ENCODE measurements at places on chromosomes 7 and 10.

GRCh38 chr7:27846388-27846787, 106.4 kb downstream of the TAX1BP1 start:
- no peak for DNase-seq

DNA sequence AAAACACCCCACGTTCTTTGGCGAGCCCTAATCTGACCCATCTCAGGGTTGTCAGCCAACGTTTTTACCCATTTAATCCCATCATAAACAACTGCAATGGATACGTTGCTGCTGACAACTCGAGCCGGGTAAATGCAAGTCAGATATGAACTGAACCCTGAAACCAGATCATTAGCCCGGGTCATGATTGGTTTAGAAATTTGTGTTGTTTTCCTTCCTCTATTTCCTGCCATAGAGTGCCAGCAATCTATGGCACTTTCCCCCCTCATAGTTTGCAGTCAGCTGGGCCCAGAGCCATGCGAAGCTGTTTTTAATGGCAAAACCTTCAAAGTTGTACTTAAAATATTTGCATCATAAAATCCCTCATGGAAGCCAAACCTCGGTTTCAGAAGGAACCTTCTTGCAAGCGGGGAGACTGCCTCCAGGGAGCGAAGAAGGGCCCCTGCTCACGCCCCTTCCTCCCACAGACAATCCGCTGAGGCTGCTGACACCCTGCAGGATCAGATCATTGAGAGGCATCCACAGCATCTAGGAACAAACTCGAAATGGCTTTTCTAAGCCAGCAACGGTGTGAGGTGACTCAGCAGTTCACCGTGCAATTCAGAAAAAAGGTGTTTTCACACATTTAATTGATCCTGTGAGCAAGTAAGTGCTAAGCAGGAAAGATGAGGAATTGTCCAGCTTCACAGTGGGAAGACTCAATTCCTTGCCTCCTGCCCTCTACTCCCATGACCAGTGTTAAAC, 710.1 kb downstream of the PARD3 start:
- DNase-seq, result no peak

DNA sequence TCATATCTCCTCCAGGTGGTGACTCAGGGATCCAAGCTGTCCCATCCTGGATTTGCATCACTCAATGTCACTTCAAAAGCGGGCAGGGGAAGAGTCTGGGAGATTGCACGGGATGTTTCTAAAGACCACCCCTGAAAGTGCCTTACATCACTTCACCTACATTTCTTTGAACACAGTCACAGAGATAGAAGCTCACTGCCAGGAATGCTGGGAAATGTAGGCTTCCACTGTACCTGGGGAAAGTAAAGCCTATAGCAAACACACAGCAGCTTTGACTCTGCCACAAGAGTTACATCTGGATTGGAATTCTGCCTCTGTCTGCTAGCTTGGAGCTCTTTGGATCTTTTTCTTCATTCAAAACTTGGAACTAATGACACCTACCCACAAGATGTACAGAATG, 300.9 kb downstream of the WDR11 start:
- DNase-seq, result no peak

- DNase-seq, result peak; percentile 19
Measured at GRCh38 chr7:33130184-33130583, 820 bp downstream of the BBS9 start.

DNA sequence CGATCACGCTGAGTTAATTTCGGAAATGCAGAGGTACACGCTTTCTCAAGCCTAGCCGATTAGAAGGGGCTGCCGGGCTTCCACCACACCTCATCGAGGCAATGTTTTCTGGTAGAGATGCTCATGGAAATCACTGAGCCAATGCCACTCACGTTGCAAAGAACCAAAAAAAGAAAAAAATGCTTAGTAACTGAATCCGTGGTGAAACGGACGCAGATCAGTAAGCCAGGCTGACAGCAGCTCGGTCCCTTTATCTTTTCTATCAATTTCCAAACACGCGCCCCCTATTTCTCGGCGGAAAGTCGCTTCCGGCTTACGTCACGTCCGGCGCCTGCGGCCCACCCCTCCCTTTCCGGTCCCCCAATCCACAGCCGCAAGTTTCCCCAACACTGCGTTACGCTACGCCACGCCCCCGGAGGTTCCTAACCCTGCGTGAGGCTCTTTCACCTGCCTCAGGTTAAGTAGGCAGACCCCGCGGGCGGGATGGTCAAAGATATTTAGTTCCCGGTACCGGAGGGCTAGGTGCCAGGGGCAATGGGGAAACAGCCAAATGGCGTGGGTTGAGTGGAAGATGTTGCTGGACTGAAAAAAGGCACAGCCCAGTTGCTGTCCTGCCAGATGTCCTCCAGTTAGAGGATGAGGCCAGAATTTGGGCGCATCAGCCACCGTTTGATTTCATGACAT, at the start of gene NSUN6:
TSS of gene NSUN6 (minus strand) at position 264 of the 684 bp plus-strand sequence. CDS start 384 bp downstream, outside the sequence.
- DNase-seq, result peak; percentile 56

DNA sequence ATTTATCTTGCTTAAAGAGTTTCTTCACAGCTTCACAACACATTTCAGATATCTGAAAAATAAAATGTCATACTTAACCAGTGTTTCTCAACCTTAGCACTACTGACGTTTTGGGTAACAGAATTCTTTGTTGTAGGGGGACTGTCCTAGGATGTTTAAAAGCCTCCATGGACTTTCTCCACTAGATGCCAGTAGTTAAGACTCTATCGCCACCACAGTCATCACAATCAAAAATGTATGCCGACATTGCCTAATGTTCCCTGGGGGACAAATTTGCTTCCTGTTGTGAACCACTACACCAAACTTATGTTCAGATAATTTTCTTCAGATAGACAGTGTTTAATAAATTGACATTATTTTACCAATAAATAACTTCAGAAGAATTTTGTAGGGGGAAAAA, 13.4 kb downstream of the NOC3L start:
- DNase-seq, result no peak

GRCh38 chr7:128104108-128104742, 73.0 kb upstream of the LRRC4 start:
- DNase-seq, result no peak

DNA sequence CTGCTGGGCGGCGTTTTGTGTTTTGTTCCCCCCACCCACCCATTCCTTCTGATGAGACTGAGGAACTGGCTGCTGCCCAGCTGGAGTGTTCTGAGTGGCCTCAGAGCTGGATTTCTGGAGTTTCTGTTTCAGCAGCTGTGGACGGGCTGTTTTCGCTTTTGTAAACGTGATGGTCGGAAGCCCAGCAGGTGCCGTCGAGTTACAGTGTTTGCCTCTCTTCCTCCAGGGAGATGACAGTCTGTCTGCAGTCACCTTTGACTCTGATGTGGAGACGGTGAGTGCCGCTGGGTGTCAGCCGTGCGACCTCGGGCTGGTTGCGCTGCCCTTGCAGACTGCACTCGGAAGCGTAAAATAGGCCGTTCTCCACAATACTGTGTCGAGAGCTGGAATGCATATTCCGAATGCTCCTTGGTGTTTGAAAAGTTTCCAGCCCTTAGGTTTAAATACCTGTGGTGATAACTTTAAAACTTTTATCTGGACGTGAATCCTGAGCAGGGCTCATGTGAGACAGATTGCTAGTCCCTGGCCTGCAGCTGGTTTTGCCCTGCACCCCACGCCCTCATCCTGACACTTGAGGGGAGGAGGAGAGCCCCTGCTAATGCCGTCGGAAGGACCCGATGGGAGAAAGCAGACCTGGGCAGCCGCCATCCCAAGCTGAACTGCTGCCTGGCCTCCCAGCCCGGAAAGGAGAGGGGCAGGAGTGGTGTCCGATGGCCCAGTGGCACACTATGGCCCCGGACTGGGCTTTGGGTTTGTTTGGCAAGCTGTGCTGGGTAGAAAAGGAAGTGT, 8.3 kb downstream of the IQCE start:
- no peak for DNase-seq
